ENCODE measurements at places on chromosomes 11 and 22.

DNA sequence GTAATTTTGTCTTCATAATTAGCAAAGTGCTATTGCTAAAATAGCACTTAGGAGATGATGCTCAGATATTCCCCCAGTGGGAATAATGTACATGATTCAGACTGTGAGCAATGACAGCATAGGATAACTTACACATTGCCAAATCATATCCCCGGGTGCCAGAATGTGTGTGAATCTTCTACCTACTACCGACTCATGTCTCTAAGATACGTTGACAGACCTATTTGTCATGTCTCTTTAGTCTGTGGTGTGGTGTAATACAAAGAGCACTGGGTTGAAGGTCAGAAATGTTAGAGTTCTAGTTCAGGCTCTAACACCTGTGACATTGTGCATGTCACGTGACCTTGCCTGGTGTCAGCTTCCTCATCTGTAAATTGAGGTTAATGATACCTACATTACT lies 31.0 kb upstream of the PICALM start:
- DNase-seq = no peak

- DNase-seq = no peak
These were observed 15.0 kb downstream of the CRTAM start for GRCh38 chr11:122853261-122853660.

- no peak for DNase-seq
These were observed 7.4 kb downstream of the ZP1 start for GRCh38 chr11:60874421-60875365.

DNA sequence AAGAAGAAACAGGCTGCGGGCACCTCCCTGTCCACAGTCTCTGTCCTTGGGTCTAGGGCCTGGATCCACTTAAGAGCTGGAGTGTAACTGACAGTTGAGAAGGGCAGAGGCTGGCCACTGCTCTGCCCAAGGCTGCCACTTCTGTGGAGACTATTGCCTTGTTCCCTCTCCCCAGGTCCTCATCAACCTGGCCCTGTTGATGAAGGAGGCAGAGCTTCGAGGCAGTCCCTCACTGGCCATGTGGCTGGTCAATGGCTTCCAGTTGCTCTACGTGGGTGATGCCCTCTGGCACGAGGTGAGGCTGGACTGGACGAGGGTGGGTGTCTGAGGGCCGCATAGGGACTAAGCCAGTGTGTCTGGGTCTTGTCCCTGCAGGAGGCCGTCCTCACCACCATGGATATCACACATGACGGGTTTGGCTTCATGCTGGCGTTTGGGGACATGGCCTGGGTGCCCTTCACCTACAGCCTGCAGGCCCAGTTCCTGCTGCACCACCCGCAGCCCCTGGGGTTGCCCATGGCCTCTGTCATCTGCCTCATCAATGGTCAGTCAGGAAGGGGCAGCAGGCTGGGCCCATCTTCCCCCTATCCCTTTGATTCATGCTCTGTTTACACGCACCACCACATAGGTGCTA lies 2.8 kb downstream of the ZNHIT2 start:
- DNase-seq = no peak

GRCh38 chr11:91761406-91762025 lies 463.1 kb upstream of the FAT3 start:
- no peak for DNase-seq

GRCh38 chr11:118623269-118623655 lies 15.8 kb downstream of the PHLDB1 start:
- no peak for DNase-seq

DNA sequence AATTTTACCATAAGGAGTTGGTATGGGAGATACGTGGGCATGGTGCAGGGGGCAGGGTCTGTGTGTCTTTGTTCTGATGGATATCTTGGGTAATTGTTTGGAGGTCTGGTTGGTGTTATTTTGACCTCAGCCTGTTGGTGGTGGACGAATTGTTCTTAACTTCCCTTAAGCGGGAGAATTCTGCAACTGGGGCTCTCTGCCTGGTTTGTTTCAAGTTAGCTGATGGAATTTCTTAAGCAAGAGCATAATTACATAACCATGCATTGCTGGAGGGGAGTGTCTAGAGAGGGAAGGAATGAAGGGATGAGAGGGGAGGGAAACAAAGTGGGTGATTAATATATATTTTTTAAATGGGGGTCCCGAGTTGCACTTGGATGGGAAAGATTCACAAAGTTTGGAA lies 908.5 kb upstream of the RAG2 start:
- no peak for DNase-seq

- DNase-seq = peak; percentile 49
These were observed 769 bp downstream of the MAFF start for GRCh38 chr22:38202437-38203089.

GRCh38 chr11:88327061-88327460 lies 10.5 kb downstream of the CTSC start:
- no peak for DNase-seq

DNA sequence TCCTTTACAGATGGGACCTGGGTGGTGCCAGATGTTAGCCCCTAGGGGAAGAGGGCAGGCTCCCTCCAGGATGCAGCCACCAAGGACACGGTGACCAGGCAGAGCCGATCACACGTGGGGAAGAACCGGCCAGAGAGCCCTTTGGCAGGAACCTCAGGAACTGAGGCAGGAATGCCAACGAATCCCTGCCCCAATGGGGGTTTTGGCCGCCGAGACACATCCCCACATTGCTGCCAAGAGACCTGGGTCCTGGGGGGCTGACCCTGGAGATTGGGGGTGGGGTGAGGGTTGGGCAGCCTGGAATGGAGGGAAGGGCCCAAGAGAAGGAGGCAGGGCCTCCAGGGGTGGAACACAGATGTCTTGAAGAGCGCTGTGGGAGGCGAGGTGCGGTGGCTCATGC lies 28.7 kb upstream of the LMO1 start:
- no peak for DNase-seq

- DNase-seq = no peak
These were observed 11.7 kb downstream of the NRXN2 start for GRCh38 chr11:64711138-64711955.

DNA sequence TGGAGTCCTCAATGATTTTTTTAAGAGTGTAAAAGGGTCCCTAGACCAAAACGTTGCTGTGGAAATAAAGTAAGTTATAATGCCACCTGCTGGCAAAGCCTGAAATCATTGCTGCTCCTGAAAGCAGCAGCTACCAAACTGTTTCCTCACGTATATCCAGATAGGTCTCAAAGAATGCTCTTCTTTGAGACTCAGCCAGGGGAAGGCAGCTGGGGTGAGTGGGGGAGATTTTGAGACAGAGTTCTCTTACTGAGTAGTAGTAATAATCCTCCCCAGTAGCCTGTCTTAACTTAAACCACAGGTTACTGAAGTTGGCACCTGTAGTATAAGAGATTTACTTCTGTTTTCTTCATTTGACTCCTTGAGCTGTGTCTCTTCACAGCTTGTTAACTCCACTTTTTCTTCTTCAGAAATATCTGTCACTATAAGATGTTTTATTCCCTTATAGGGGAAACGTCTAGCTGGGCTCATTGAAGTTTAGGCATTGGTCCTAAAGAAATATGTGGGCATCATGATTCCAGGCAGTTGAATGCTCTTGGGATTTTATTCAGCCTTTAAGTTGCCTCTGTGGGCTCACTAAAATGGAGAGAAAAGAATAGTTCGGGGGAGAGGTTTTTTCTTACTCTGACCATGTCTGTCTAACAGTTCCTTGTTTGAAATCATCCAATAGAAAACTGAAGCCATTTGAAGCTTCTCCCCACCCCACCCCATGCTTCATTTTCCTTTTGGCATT lies 77.9 kb downstream of the BTBD10 start:
- no peak for DNase-seq

- no peak for DNase-seq
These were observed 2.8 kb upstream of the TMPRSS13 start for GRCh38 chr11:117931971-117932370.

DNA sequence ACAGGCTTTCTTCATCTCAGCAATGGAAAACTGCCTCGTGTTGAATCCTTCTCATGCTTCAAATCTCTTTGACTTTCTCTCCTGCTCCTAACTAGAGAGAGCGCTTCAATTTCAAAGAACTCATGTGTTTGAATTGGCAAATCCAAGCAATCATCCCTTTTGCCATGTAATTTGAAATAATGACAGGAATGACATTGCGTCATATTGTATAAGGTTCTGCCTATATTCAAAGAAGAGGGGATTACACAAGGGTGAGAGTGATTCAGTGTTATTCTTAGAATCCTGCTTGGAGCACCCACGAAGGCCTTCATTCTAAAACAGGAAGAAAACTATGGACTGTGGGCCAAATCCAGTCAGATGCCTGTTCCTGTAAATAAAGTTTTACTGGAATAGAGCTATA lies 720.6 kb downstream of the JRKL start:
- DNase-seq = no peak

DNA sequence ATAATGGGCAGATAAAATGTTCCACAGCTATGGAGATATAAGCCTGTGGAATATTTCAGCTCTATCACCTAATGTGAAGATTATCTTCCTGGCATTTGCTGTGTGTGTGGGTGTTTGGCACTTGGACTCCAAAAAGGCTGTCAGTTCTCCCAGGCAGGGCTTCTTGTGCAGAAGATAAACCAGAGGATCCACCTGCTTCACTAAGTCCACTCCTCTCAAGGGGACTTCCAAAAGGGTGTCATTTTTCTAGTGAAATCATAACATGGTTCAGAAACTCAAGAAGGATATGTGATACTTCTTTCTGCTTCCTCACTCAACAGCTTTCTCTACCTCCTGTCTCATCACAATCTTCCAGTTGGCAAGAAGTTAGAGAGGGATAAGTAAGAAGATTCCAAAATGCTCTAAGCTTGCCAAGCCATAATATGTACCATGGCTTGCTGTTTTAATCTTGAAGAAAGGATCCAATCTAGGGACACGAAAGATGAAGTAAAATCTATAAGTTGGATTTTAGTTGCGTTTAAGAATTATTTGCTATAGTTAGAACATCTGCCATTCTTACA lies 206.2 kb upstream of the MTMR2 start:
- DNase-seq = no peak

DNA sequence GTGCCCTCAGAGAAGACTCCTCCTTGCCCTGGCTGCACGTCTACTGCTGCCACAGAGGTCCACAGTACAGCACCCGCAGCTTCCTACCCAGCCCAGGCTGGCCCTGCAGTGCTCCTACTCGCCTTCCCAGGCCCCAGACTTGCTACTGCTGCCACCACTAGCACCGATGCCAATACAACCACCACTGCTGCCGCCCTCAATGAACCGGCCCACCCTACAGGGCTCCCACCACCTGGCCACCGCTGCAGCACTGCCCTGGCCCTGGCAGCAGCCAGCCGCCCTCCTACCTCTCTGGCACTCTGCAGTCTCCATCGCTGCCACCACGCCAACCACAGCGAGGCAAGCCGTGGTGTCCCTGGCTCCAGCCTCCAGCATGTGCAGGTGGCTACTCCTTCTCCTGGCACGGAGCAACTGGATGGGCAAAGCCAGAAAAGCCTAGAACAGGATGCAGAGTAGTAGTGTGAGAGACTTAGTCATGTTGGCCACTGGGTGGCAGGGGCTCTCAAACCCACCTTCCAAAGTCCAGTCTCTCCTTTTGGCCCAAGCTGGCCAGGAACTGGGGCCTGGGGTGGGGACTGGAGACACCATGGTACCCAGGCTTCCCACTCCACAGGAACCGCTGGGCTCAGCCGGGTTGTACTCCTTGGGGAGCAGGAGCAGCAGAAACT lies 39.4 kb downstream of the C22orf42 start:
- no peak for DNase-seq

DNA sequence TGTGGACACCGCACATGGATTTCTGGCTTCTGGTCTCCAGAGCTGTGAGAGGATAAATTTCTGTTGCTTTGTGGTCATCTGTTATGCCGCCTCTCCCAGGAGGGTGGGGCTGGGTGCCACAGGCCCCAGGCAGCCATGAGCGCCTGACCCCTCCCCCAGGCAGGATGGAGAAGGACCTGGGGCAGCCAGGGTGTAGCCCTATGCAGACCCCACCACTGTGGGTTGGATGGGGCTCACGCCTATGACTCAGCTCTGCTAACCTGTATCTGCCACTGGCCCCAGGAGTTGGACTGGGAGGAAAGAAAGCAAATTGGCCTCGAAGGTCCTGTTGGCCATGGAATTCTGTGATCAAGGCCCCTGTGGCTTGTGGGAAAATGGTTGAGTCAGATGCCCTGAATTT lies 1351.1 kb downstream of the BRD1 start:
- no peak for DNase-seq

DNA sequence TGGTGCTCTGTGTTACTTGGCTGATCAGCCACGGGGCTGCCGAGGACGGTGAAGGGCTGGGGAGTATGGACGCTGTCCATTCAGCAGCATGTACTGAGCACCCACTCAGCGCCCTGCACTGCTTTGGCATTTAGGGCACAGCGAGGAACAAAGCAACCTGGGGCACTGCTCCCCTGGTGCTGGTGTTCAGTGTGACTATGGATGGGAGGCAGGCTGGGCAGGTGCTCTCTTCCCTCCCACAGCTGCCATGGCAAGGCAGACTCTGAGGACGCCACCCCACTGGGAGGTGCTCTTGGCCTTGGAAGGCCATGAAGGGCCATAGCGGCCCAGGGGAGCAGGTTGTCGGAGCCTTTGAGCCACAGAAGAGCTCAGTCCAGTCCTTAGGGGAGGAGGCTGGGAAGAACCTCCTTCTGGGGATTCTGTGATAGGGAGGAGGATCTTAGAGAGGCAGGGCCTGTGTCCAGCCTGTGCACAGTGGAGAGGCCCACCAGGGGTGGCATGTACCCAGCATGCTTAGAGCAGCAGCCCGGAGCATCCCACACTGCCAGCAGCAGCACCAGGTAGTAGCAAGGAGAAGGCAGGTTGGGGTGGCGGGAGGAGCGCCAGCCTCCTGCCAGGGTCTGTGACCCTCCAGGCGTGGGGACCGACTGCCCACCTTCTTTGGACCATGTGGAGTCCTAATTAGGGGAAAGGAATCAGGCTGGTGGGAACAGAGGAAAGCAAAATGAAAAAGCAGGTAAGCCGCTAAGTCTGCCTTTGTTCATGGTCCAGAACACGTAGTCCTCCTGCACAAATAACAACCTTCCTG lies 141.8 kb downstream of the MPPED1 start:
- no peak for DNase-seq

GRCh38 chr11:34750692-34751405 lies 130.0 kb downstream of the EHF start:
- no peak for DNase-seq

- no peak for DNase-seq
These were observed 75.4 kb downstream of the TRPC6 start for GRCh38 chr11:101508370-101508769.

DNA sequence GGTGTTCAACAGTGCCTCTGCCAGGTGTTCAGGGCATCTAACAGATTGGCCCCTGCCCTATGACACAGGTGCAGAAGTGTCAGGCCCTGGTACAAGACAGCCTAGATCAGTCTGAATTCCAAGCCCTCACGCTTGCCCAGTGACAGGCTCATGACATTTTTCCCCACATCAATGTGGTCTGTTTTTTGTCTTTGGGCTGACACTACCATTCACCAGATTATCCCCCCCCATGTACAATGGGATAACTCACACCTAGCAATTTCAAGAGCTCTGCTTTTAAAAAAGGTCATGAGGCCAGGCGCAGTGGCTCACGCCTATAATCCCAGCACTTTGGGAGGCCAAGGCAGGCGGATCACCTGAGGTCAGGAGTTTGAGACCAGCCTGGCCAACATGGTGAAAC lies 155.5 kb upstream of the PITPNB start:
- DNase-seq = no peak
